ENCODE measurements at places on chromosomes 3 and 15.

GRCh38 chr3:113615976-113616375 is 80.5 kb downstream of the USF3 start:
- H3K27me3 ChIP-seq: no peaks in the 10 kb centered on the region
- no peak overlapping the region for H3K27ac ChIP-seq
- DNase-seq: no peak
- H3K36me3 ChIP-seq: peaks cover 46% of the 10 kb centered on the region
- no peaks in the 10 kb centered on the region for H3K4me1 ChIP-seq
- no peak overlapping the region for H3K4me3 ChIP-seq

DNA sequence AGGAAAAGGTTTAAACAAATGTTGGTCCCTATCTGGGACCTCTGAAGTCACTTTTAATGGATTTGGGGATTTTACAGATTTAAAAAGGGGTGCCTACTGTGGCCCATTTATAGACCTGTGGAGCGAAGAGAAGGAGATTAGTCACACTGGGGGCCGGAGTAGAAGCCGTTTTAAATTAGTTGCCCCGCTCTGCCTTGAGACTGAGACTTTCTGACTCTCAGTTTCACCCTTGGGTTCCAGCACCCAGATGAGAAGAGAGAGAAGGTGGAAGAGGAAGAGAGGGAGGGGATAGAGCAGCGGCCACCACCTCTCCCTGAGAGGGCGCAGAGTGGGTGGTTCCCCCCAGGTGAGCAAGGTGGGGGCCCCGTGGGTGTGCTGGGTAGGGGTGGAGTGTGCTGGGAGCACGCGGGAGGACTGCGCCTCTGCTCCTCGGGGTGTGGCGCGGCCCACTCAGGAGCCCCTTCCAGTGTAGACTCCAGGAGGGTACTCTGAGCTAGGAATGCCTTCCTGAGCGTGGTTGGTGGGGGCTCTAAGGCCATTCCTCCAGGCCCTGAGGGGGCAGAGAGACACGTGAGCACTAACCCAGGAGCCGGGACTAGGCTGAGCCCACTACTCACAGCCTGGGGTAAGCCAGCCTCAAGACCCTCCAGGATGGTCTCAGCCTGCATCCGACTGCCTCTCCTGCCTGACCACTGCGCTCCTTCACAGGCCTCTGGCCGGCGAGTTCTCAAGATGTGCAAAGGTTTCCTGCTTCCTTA is 32.6 kb upstream of the RAB6B start:
- peak overlapping the region; percentile 61 for H3K4me3 ChIP-seq
- peak; percentile 8 for DNase-seq
- peaks cover 7% of the 10 kb centered on the region for H3K4me1 ChIP-seq
- no peak overlapping the region for H3K27ac ChIP-seq

GRCh38 chr3:184637705-184638104 is 74.2 kb downstream of the MAGEF1 start:
- peaks cover 27% of the 10 kb centered on the region for H3K27me3 ChIP-seq
- DNase-seq: no peak
- H3K27ac ChIP-seq: no peak overlapping the region
- no peaks in the 10 kb centered on the region for H3K36me3 ChIP-seq

- H3K4me3 ChIP-seq: no peak overlapping the region
- H3K27me3 ChIP-seq: peaks cover 42% of the 10 kb centered on the region
- no peaks in the 10 kb centered on the region for H3K4me1 ChIP-seq
- DNase-seq: no peak
- H3K36me3 ChIP-seq: no peaks in the 10 kb centered on the region
These were observed 26.4 kb upstream of the PDE8A start for GRCh38 chr15:84955089-84955848.

DNA sequence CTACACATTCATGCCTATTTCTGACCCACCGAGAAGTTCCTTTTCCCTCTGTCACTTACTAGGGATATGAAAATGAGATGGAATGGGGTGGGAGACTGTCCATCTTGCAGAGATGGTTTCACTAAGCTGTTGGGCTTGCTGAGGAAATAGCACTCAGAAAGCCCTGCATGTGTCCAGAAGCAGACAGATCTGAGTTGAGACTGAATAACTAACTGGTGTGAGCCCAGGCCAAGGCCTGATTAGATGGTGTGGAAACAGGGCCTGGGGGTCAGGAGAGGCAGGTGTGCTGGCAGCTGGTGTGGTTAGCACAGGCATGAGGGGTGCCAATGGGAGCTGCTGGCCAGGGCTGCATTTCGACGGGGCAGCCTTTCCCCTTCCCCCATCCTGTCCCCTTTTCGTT is 72.1 kb downstream of the CLSTN2 start:
- no peak overlapping the region for H3K4me3 ChIP-seq
- H3K36me3 ChIP-seq: no peaks in the 10 kb centered on the region
- DNase-seq: no peak
- H3K27ac ChIP-seq: no peak overlapping the region

DNA sequence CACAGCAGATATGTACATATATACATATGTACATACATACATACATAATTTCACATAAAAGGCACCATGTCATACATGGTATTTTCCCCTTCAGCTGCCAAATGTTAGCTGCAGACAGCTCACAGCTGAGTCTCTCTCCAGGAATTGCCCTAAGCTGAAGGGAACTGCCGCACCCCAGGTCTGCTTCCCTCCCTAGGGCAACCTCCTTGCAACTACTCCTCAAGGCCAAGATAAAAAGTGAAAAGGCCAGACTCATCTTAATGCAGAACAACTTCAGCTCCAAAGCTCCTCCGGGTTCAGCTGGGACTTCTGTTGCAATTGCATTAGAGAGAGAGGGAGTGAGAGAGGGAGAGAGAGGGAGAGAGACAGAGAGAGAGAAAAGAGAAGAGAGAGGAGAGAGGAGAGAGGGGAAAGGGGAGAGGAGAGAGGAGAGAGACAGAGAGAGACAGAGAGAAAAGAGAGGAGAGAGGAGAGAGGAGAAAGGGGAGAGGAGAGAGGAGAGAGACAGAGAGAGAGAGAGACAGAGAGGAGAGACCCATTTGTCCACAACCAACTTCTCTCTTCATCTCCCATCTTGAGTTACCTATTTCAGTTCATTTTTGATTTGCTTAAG is 143.4 kb upstream of the HES1 start:
- no peaks in the 10 kb centered on the region for H3K27me3 ChIP-seq
- no peak overlapping the region for H3K4me3 ChIP-seq
- DNase-seq: no peak
- H3K27ac ChIP-seq: no peak overlapping the region
- H3K36me3 ChIP-seq: no peaks in the 10 kb centered on the region
- no peaks in the 10 kb centered on the region for H3K4me1 ChIP-seq

GRCh38 chr15:100689131-100689899 is 86.9 kb downstream of the ASB7 start:
- no peaks in the 10 kb centered on the region for H3K4me1 ChIP-seq
- no peak overlapping the region for H3K27ac ChIP-seq
- DNase-seq: no peak
- H3K36me3 ChIP-seq: no peaks in the 10 kb centered on the region
- H3K27me3 ChIP-seq: peaks cover 26% of the 10 kb centered on the region

DNA sequence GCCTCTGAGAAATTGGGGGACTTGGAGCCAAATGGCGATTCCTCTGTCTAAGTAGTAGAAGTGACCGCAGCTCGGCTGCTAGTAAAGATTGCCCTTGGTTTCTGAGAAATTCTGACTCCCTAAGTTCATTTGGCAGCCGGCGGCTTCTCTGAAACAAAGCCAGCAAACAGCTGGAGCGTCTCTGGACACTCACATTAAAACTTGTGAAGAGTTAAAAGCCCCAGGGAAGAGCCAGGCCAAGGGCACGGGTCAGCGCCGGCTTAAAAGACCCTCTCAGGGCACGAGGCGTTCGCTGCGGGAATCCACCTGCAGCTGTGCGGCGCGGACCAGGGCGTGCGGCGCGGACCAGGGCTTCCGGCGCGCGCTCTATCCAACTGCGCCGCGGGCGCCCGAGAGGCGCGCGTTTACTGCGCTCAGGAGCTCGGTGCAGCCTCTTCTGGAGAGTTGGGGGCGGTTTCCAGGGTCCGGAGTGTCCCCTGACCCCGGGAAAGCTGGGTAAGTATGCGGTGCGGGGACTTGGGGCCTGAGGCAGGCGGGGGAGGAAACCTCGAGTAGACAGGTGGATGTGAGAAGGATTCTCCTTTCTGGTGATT is at the start of gene COL6A5:
Gene COL6A5, plus strand, starts transcription at position 186 of the 593 bp plus-strand sequence. CDS start 27,967 bp downstream, outside the sequence.
- DNase-seq: no peak
- H3K4me1 ChIP-seq: no peaks in the 10 kb centered on the region
- peaks cover 83% of the 10 kb centered on the region for H3K27me3 ChIP-seq
- no peak within 1 kb of the TSS for H3K4me3 ChIP-seq
- no peaks in the 10 kb centered on the region for H3K36me3 ChIP-seq

DNA sequence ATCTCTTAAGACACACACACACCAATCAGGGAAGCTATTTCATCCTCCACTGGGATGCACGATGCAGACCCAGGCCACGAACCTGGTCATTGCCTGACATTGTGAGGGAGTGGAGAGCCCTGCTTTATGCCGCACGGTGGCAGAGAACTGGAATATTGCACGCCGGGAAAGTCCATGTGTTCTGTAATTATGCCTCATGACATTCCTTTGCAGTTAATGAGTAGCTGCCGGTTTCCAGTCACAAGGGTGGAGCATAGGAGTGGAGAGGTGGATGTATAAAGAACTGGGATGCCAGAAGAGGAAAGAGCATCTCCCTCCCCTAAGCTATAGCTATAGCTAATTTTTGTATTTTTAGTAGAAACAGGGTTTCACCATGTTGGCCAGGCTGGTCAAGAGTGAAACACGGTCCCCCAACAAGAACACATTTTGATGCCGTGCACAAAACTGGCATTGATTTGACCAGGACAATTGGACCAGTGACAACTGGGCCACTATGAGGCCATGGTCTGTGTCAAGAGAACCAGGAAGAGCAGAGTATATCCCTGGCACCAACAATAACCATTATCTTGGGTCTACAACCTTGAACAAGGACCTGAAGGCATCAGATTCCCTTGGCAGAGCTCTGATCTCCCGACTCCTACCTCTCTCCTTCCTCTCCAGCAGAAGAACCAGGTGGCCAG is 51.4 kb downstream of the SH3BP5 start:
- DNase-seq: no peak
- no peaks in the 10 kb centered on the region for H3K27me3 ChIP-seq
- no peak overlapping the region for H3K27ac ChIP-seq
- H3K4me3 ChIP-seq: peak overlapping the region; percentile 7
- H3K4me1 ChIP-seq: peaks cover 69% of the 10 kb centered on the region

DNA sequence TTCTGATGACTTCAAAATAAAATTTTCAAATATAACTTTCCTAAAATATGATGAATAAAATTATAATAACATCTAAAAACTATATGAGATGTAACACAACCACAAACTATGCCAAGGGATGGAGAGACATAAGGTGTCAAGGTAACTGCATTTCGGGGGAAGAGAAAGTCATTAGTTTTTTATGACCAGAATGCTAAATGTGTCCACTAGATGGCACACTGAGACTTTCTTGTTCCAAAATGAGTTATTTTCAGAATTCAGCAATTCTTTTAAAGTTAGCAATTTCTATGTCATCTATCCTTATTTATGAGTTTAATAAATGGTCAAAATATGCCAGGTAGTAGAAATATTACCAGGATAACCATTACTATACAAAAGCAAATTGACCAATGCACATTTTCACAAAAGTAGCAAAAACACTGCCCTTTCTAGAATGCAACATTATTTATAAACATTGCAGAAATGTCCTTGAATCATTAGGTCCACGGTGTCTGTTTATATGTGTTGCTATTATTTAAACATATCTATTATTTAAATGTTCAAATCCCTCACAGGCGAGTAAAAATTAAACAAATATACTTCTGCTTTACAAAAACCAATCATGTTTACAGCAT is 374.2 kb downstream of the PLCL2 start:
- DNase-seq: no peak
- H3K4me3 ChIP-seq: no peak overlapping the region
- H3K27me3 ChIP-seq: no peaks in the 10 kb centered on the region

GRCh38 chr3:194586836-194587235 is 46.4 kb downstream of the TMEM44 start:
- H3K36me3 ChIP-seq: peaks cover 12% of the 10 kb centered on the region
- peaks cover 14% of the 10 kb centered on the region for H3K4me1 ChIP-seq
- DNase-seq: no peak
- no peak overlapping the region for H3K27ac ChIP-seq
- H3K27me3 ChIP-seq: no peaks in the 10 kb centered on the region

- DNase-seq: no peak
- no peak overlapping the region for H3K27ac ChIP-seq
- H3K4me1 ChIP-seq: no peaks in the 10 kb centered on the region
These were observed 90.7 kb upstream of the RGMA start for GRCh38 chr15:93179700-93180102.

DNA sequence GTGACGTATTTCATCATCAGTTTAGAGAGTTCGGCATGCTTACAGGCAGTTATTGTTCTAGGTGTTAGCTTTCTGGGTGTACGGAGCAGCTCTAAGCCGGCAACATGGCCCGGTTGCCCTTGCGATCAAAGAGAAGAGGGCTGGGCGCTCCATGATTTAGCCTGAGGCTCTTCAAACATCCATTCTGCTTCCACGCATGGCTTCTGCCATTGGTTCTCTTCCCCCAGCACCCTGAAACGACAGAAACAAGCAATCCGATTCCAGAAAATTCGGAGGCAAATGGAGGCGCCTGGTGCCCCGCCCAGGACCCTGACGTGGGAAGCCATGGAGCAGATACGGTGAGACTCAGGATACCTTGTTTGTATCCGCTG is 574 bp downstream of the NGRN start:
- no peaks in the 10 kb centered on the region for H3K27me3 ChIP-seq
- H3K27ac ChIP-seq: peak overlapping the region; percentile 99
- H3K4me1 ChIP-seq: peaks cover 69% of the 10 kb centered on the region
- H3K4me3 ChIP-seq: peak overlapping the region; percentile 95
- peaks cover 37% of the 10 kb centered on the region for H3K36me3 ChIP-seq
- DNase-seq: no peak

DNA sequence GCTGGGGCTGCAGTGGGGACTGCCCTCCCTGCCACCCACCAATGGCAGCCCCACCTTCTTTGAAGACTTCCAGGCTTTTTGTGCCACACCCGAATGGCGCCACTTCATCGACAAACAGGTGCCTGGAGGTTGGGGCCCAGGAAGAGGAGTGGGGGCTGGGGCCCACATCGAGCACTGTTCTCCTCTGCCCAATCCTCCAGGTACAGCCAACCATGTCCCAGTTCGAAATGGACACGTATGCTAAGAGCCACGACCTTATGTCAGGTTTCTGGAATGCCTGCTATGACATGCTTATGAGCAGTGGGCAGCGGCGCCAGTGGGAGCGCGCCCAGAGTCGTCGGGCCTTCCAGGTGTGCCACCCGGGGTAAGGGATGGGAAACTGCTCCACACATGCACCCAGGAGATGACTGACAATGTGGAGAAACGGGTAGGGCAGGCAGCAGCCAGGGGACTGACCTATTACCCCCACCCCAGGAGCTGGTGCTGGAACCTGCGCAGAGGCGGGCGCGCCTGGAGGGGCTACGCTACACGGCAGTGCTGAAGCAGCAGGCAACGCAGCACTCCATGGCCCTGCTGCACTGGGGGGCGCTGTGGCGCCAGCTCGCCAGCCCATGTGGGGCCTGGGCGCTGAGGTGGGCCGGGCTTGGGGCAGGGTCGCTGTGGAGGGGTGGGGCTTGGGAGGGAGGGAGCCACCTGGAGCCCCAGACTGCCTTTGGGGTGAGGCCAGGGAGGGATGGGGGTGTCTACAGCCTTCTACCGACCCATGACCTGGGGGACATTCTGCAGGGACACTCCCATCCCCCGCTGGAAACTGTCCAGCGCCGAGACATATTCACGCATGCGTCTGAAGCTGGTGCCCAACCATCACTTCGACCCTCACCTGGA is 22.9 kb downstream of the NBEAL2 start:
- no peak overlapping the region for H3K4me3 ChIP-seq
- DNase-seq: no peak
- H3K27me3 ChIP-seq: no peaks in the 10 kb centered on the region
- peaks cover 17% of the 10 kb centered on the region for H3K4me1 ChIP-seq
- no peak overlapping the region for H3K27ac ChIP-seq
- H3K36me3 ChIP-seq: peaks cover 45% of the 10 kb centered on the region

Data from central memory CD8-positive, alpha-beta T cell (primary cell).